ENCODE measurements at places on chromosomes 11 and 22.
A peak's percentile ranks its signal among the peaks of the same experiment; 100 is the strongest.

- no peak for DNase-seq
Observed at GRCh38 chr11:98296091-98296880, 724.5 kb upstream of the CNTN5 start.

DNA sequence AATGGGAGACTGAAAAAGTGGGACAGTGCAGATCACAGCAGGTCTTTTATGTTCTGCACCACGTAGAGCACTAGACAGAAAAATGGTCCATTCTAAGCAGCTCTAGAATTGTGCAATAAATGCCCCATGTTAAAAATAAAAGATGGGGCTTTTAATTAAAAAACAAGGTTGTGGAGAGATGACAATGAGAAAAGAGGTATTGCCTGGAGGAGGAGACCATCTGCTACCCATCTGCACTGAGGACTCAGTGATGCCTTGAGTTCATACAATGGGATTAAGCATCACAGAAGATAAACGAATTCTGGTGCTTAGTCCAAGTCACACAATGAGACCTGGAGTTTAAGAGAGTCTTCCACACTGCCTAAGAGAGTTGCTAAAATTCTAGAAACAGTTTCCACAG lies 73.6 kb downstream of the PAK1 start:
- DNase-seq = no peak

GRCh38 chr11:16607675-16608644 lies 130.5 kb upstream of the C11orf58 start:
- DNase-seq = peak; percentile 65

- peak; percentile 36 for DNase-seq
Observed at GRCh38 chr11:106156290-106156937, 79.0 kb downstream of the AASDHPPT start.

DNA sequence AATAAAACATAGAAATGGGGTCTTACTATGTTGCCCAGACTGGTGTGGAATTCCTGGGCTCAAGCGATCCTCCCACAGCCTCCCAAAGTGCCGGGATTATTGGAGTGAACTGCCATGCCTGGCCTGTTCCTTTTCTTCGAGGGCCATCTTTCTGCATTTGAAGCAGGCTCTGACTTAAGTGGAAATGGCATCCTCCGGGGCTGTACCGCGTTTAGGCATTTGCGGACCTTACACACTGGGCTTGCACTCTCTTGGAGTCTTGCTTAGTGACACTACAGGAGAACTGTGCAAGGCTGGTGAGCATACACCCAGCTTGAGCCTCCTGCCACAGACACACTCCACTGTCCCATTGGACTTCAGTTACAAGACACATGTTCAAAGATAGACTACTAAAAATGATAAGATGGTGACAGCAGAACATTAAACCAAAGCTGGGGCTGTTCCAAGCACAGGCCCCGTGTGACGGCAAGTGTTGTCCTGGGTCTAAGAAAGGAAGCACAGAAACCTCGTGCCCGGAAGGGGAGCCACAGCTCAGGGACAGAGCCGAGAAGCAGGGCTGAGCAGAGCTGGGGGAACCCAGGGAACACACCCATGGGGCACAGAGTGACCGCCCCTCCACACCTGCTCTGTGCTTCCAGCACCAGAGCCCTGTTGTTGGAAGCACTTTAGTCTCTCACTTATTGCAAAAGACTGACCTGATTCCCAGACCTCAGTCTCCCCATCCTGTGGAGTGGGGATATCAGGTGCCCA lies 59.0 kb upstream of the SHANK2 start:
- no peak for DNase-seq

DNA sequence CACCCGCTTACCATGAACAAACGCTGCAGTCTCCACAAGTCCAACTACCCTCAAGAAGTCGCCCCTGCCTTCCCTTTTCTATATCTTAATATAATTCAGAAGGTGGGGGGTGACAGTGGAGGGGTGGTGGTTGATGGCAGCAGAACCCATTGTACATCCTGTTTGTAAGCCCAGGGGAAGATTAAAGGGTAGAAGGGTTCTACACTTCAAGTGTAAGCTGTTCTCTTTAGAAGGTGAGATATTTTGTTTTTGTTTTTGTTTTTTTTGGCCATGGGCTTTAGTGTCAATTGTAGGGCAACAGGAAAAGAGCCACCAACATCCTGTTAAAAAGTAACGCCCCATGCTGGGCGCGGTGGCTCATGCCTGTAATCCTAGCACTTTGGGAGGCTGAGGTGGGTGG lies 34.9 kb upstream of the RRAS2 start:
- DNase-seq = no peak

DNA sequence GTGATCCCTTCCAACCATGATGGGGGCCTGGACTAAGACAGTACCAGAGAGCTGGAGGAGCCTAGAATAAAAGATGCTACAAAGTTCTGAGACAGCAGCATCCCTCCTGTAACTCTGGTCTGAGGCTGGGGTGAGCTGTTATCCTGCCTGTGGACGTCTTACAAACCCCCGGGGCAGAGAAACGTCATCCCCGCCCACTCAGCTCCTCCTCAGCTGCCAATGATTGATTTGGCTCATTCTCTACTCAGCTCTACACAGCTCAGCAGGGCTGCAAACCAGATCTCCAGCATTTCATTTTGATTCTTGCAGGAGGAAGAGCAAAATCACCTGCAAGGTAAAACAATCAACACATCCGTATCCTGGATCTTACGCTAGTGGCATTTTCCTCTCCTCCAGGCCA lies 55.5 kb downstream of the CSNK2A3 start:
- DNase-seq = no peak

GRCh38 chr11:17208257-17208999 lies 642 bp upstream of the PIK3C2A start:
- DNase-seq = peak; percentile 78

DNA sequence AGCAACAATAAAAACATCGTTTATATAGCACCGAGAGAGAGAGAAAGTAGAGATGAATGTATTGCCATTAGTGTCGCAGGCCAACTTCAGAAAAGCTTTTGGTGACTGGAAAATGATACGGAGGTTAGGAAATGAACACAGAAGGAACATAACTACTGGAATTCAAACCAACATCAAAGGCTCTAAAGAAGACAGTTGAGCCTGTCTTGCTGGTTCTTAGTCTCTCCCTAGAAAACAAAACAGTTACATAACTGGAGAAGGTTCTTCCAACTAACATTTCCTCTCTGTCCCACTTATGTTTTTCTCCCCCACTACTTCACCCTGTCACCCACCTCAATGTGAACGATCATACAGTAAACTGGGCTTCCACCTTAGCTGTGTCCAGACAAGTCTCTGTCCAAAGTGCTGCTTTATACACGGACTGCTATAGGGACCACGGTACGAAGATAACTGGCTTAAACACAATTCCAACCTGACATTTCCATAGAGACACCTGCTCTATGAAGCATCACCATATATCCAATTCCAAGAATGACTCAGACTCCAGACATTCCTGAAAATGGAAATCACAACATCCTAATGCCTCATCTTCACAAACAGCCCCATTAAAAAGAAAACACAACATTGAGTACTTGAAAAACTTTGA lies 85.2 kb upstream of the ARHGAP32 start:
- no peak for DNase-seq

DNA sequence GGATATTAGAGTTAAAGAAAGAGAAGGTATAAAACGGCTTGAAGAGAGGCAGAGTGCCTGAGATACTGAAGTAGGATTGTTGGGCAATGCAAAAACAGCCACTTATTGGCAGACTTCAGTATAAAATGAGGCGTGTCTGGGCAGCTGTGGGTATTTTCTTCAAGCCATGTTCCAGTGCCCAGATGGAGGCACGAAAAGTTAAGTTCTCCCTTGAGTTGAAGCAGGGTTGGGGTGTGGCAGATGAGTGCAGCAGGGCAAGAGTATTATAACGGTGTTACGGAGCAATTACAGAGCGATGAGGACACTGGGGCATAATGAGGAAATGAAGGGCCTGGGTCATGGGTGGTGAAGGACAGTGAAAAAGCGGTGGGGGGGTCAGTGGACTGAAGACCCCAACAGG lies 73.7 kb upstream of the CREB3L1 start:
- no peak for DNase-seq

GRCh38 chr22:37643225-37643847 lies 3.9 kb downstream of the SH3BP1 start:
- DNase-seq = peak; percentile 10

DNA sequence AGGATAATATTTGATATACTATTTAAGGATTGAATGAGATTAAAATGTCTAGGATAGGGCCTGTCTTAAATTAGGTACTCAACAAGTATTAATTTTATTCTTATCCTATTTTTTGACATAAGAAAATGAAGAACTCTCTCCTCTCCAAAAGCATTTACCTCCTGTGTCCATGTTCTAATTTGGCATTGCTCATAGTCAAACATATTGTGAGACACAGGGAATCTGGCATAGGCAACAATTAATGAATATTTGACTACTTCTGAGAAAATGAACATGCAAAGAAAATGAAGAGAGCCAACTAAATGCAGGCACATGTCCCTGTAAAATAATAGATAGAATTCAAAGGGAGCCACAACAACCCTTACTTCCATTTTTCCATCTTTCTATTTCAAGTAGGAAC lies 198.5 kb upstream of the C11orf87 start:
- DNase-seq = no peak

GRCh38 chr22:50697667-50698506 lies 25.3 kb downstream of the SHANK3 start:
- DNase-seq = no peak

DNA sequence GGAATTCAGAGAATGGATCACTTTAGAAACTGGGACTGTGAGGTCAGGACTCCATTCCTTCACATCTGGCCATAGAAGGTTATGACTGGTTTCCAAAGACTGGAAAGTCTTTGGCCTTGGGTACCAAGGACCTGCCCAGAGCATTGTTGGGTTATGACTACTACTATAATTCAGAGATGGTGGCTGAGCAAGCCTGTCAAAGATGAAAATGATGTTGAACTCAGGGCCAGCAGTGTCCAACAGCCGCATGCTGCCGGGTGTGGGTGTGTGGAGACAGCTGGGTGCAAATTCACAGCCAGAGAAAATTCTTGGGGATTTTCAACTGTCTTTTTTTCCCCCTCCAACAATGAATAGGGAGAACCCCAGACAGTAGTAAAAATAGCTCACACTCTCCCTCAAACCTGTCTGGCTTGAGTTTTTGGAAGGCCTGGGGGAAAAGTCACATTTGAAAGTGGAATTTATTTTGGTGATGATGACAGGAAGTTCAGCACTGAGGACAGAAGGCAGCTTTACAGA lies 166.8 kb upstream of the NCAM1 start:
- DNase-seq = no peak

DNA sequence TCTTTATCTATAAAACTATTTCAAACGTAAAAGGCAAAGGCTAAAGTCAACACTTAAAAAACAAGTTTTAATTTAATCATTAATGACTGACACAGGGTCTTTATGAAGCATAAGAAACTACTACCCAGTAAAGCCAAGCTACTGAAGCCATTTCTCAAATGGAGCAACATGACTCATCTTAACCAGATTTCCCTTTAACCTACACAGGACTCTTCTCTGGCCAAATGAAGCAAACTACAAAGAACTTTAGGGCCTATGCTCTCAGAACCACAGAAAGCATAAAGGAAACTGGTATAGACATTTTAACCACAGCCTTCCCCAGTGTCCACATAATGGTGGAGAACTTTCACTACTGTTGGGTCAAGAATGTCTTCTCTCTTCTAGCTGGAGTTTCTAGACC lies 34.7 kb downstream of the ALG9 start:
- no peak for DNase-seq

DNA sequence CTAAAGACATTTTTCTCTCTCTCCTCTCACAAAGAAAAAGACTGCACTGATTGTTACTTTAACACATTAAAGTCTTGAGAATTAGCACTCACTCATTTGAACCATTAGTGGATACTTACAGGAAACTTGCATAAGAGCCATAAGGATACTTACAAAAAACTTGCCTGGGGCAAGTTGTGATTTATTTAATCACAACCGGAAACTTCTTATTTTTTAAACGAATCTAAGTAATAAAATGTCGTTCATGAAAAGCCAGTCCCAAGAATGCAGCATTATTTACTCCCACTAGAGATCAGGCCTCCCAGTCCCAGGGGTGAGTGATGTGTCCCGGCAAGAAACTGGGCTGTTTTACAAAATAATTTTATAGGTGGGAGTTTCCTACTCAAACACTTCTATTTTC lies 59.3 kb upstream of the TTC12 start:
- DNase-seq = no peak

- DNase-seq = no peak
Observed at GRCh38 chr11:15801126-15801525, 555.2 kb downstream of the SOX6 start.

GRCh38 chr22:29840498-29840897 lies 2.4 kb upstream of the ASCC2 start:
- DNase-seq = peak; percentile 2

DNA sequence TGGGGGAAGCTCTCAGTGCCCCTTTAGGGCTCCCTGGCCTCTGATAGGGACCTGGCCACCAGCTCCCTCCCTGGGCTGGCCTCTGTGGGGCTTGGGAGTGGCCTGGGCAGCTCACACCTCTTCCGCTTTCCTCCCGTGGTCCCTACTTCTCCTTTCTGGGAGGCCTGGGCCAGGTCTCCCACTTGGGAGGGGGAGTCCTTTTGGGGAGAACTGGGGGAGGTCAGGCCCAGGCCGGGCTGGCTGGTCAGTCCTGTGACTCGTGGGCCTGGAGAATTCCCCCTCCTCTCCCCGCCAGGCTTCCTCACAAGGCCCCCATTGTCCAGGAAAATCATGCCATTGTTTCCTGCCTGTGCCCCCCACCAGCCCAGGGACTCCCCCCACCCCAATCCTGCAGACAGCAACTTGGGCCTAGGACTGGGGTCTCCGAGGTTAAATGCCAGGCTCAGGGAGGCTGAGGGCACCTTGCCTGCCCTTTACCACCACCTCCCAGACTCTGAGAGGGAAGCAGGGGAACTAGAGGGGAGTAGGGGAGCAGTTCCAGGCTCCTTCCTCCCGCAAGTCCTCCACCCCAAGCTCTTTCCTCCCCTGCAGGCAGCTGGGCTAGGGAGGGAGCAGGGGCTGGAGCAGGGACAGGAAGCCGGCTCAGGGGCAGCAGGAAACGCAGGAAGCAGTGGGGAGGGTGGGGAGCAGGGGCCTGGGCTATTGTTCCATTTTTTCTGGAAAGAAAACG lies 2.8 kb downstream of the MAP3K11 start:
- no peak for DNase-seq

GRCh38 chr22:24140357-24140756 lies 40.9 kb upstream of the SUSD2 start:
- no peak for DNase-seq

DNA sequence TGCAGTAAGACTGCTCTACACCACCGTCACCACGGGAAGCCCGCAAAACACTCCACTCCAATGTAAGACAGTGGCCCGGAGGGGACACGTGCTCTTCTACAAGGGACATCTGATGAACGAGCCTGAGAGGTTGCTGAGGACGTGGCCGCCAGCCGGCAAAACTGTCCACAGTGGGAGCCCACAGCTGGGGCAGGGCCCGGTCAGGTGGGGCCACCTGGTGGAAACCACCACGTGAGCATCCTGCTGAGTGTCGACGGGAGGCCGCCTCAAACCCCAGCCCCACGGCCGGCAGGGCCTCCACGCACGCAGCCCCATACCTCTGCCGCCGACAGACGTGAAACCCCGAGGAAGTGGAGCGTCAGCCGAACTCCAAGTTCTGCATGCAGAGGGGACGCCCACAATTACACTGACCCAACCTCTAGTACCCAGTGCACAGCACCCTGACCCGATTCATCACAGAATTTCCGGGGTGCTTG lies 42.6 kb downstream of the BRD1 start:
- no peak for DNase-seq

- DNase-seq = no peak
Observed at GRCh38 chr11:15128621-15129020, 13.9 kb downstream of the INSC start.

GRCh38 chr11:22304337-22304961 lies 33.7 kb upstream of the SLC17A6 start:
- no peak for DNase-seq

GRCh38 chr11:16993495-16993894 lies 20.7 kb downstream of the PLEKHA7 start:
- DNase-seq = no peak
